Myocyte (in vitro differentiated cells): ENCODE measurements at places on chromosomes 7 and 10. TPM values are rescaled to one million over a fixed set of nuclear protein-coding genes. Genes with fewer than 3 reads are reported as not detected.

DNA sequence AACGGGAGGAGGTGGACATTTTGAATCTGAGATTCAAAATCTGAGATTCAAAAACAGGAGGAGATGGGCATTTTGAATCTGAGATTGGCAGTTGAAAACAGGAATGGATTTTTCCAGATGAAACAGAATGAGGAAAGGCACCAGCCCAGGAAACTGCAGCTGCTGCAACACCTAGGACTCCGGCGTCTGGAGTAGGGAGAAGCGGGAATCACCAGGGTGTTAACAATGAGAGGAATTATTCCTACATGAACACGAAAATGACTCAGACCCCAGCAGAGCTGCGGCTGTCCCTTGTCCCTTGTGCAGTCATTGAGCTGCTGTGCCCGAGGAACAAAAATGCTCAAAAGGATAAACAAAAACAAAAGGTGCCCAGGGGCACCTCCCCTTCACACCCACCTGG lies 59.9 kb upstream of the KAT6B start:
- DNase-seq: no peak

DLX6 gene
- 0.27 TPM in 1 of 2 replicates, not detected in the other for total RNA-seq

GRCh38 chr7:28955718-28956607 lies 2.2 kb downstream of the TRIL start:
- peak; percentile 35 for DNase-seq

GRCh38 chr10:30433306-30433729 lies 666 bp upstream of the MAP3K8 start:
- peak; percentile 72 for DNase-seq

- DNase-seq: no peak
Observed at GRCh38 chr10:30935078-30935477, 96.6 kb downstream of the ZNF438 start.

EEF1AKMT2 gene
- total RNA-seq: 13.0 and 18.3 TPM in 2 replicates

GRCh38 chr7:149620961-149621360 lies 123.4 kb upstream of the ZNF746 start:
- no peak for DNase-seq

ARMS2 gene
- 0.88 TPM in 1 of 2 replicates, not detected in the other for total RNA-seq

DNA sequence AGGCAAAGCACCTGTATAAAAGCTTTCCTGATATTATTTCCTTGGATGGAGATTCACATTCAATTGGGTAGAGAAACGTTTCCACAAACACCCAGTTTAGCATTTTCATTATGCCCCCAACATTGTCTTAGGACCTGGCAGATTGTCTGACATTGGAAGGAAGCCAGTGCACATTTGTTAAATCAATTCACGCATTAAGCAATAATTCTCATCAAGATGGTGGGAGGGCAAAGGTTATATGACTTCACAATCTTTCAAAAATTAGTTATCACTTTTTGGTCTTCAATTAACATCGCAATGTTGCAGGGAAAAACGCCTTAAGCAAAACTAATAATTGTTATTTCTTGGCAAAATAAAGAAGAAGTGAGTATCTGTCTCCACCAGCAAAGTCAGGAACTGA lies 16.4 kb downstream of the OPALIN start:
- no peak for DNase-seq

DNA sequence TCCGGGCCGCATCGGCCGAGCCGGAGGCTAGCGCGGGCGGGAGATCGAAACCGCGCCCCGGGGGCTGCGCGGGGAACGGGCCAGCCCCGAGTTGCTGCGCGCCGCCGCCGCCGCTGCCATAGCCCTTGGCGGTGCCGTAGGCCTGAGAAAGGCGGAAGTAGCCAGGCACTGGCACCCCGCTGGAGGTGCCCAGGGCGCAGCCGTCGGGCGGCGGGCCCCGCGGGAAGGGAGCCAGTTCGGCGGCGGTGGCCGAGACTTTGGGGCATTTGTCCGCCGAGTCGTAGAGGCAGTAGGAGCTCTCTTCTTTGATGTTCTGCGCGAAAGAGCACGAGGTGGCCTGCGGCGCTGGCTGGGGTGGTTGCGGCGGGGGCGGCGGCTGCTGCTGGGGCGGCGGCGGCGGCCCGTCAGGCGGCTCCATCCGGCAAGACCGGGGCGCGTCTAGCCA lies 587 bp downstream of the HOXA10 start:
- no peak for DNase-seq

DNA sequence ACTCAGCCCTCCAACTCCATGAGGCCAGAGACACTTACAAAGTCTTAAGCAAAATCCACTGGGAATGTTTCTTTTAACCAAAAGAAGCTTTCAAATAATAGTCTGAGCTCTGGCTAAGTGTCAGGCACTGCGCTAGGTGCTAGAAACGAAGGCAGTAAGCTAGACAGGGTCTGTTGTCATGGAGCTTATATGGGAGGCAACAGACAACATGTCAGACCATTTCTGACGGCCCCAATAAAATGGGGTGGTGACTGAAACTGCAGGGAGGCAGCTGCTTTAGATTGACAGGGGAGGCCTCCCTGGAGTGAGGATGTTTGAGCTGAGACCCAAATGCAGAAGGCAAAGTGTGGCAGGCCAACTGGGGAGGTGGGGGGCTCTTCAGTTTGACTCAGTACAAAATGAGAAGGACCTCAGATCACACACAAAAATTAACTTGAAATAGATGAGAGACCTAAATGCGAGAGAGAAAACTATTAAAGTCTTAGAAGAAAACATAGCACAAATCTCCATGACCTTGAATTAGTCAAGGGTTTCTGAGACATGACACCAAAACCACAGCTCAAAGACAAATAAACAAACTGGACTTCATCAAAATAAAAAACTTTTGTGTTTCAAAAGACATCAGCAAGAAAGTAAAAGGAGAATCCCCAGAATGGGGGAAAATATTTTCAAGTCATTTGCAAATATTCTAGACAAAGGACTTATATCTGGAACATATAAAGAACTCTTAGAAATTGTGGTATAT lies 40.6 kb downstream of the SH3PXD2A start:
- no peak for DNase-seq

TMEM176A gene
- not detected in 2 replicates for total RNA-seq

DNA sequence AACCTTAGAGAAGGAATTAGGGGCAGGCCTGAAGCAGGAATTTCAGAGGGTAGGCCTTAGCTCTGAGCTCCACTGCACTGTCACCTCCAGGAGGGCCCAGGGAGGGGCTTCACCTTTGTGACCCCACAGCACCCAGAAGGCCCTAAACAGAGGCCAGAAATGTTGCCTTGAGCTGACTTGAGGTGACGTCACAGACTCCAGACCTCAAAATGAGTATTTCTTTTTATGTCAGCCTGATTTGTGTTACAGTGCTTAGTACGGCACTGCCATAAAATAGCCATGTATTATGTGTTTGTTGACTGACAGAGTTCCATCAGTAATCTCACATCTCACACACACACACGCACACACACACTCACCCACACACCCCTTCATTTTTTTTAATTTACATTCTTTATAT lies 211.2 kb downstream of the CCDC3 start:
- DNase-seq: no peak

GIMAP8 gene
- total RNA-seq: not detected in 2 replicates

DNA sequence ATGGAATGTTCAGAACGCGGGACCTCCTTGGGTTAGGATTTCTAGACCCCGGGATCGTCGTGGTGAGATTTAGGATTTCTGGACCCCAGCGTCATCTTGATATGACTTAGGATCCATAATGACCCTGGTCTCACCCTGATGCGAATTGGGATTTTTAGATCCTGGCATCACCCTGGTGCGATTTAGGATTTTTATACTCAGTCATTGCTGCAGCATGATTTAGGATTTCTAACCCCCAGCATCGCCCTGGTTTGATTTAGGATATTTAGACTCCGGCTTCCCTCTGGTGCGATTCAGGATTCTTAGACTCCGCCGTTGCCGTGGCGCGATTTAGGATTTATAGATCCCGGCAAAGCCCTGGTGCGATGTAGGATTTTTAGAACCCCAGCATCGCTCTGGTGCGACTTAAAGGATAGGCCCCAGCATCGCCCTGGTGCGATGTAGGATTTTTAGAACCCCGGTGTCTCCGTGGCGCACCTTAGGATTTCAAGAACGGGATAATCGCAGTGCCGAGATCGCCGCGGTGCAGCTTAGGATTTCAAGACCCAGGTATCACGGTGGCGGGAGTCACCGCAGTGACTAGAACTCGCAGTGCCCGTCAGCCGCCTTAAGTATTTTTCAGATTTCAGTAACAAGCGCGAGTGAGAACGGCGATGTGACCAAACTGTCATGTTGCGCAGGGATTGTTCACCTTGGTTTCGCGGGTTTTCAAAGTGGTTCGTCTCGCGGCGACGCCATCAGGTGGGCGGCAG lies 814 bp downstream of the MEST start:
- peak; percentile 23 for DNase-seq
